ENCODE measurements at places on chromosomes 16 and 17.
A peak's percentile ranks its signal among the peaks of the same experiment; 100 is the strongest.

DNA sequence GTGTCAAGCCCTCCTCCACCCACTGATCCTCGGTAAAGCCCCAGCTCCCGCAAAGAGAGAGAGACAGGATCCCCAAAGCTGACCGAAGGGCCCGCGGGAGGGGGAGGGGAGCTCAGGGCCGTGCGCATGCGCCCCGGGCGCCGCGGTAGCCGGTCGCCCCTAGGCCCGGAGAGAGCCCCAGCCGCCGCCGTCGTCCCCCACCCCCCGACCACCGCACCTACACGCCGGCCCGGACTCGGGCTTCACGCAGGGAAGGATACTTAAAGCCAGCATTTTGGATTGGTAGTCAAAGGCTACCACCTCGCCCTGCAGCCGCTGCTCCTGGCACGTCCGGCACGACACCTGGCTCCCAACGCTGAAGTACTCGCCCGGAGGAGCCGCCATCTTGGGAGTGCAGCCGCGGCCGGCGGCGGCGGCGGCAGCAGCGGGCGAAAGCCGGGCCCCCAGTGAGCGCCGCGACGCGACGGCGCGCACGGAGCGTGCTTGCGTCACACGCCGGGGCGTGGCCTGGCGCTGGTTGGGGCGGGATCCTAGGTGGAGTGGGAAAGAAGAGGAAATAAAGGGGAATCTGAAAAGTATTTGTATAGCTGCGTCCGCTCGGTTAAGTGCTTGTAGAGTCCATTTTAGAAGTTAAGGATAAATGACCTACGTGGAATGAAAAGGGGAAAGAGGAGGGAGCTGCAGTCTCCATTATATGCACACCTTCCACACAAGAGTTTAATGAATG lies at the start of gene LSM12:
Gene LSM12, minus strand, starts transcription at position 468 of the 727 bp plus-strand sequence. Its CDS starts 84 bp downstream, at position 384.
- DNase-seq, result peak; percentile 92

GRCh38 chr17:46910179-46910927 lies 12.6 kb upstream of the GOSR2 start:
- no peak for DNase-seq

DNA sequence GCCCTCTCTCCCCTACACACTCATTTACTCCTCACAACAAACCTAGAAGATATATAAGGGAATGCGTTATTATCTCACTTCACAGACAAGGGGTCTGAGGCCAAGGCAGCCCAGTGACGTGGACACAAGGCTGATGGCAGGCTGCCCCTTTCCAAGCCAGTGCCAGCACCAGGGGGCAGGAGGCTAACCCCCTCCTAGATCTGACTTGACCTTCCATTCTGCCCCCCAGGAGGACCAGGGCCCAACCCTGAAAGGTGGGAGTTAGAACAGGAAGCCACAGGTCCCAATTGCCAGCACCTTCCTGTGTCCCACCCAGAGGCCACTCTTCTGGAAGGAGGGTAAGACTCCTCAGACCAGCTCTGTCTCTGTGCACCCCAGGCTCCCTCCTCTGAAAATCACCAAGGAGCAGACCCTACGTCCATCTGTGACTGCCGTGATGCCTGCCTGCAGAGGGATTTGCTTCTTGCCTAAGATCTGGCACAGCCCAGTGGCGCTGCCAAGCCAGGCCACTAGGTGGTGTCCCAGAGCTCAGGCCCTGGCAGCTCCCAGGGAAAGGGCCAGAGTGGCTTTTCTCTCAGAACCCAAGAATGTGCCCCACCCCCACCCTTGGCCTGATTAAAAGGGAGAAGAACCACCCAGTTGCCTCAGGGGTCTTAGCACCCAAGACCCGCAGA lies 42.4 kb upstream of the MRPS23 start:
- peak; percentile 84 for DNase-seq

DNA sequence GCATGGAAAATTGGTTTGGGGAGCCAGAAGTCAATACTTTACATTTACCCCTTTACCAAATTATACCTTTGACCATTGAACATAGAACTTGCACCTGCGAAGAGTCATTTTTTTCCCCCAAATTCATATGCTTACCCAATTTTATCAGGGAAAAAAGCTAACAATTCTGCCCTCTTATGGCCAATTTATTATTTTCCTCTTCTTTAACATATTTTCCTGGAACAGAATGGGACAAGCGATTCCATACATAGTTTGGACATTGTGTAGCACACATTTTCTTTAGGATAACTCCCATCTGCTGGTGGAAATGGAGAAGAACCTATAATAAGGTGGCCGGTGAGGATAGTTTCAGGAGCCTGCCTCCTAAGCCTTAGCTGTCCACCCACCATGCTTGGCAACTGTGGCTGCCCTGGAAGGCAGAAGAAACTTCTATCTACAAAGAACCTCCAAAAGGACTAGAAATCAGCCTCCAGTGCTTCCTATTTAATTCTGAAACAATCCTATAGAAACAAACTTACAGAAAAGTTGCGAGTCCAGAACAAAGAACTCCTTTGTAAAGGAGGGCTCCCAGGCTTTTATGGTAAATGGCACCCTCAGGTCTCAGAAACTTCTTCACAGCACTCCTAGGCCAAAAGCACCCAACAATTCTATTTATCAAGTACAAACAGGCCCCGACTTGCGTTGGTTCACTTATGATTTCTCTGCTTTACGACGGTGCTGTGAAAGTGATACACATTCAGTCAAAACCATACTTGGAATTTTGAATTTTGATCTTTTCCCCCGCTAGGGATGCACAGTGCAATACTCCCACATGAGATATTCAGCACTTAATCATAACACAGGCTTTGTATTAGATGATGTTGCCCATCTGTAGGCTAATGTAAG lies 64.1 kb upstream of the CACNG4 start:
- peak; percentile 74 for DNase-seq

- DNase-seq, result no peak
Observed at GRCh38 chr17:79609673-79610645, 892 bp downstream of the RBFOX3 start.

GRCh38 chr17:57744195-57745170 lies 616 bp downstream of the CCDC182 start:
- no peak for DNase-seq

- no peak for DNase-seq
Observed at GRCh38 chr16:66902648-66903543, 15.8 kb downstream of the CDH16 start.

DNA sequence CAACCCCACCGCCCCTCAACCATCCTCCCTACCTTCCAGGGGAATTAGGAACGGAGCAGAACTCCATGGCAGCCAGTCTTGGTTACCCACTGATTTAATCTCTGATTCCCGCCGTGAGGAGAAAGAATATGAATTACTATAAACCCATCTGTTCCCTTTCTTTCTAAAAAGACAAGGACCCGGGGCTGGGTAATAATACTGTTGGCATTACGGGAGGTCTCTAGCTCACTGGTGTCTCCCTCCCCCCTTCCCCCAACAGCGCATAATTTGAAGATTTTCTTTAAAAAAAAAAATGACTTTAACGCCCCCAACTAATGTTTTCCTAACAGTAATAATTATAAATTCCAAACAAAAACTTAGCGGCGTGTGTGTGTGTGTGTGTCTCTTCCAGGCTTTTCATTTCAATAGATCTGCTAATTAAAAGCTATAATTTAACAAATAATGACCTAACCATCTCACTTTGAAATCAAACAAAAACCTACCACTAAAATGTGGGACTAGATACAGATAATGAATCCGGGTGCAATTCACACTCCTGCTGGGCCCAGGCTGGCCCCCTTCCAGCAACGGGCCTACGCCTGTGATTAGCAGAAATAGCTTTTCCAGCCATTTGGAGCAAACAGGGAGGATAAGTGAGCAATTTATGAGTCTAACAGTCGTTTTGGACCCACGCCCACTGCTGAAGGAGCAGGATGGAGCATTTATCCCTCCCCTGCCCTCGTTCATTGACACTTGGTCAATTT lies 18.2 kb upstream of the BHLHA9 start:
- DNase-seq, result peak; percentile 93

GRCh38 chr17:10612957-10613744 lies 44.0 kb downstream of the MYH3 start:
- DNase-seq, result no peak

GRCh38 chr16:4580250-4580649 lies 24.1 kb downstream of the C16orf96 start:
- no peak for DNase-seq

DNA sequence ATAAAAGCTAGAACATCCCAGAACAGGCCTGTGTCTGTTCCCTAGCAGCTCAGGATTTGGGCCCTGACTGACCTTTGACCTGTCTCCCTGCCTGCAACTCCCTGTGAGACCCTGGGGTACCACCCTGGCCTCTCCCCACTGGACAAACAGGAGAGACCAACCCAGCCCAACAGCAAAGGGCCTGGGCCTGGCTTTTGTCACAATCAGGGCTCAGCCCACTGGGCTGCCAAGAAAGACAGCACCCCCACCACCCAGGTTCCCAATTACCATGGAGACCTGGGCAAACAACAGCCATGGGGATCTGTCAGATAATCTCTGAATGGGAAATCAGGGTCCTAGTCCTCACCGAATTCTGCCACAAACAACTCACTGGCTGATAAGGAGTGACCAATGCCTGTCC lies 11.1 kb downstream of the PLLP start:
- DNase-seq, result no peak

DNA sequence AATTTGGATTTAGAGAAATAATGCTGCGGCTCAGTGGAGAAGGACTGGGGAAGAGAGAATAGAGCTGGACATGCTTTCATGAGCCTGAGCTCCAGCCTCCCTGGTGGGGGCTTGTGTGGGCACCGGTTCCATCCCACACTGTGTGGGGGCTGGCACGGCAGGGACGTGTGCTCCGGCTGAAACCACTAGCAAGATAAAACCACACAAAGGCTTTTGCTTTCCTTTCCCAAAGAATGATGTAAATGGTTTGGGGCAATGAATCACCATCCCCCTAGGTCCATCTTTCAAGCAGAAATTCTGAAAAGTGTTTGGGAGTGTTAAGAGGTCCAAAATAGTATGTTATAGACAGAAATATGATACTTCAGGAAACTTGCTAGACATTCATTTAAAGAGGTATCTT lies 77.0 kb downstream of the CDH11 start:
- no peak for DNase-seq

DNA sequence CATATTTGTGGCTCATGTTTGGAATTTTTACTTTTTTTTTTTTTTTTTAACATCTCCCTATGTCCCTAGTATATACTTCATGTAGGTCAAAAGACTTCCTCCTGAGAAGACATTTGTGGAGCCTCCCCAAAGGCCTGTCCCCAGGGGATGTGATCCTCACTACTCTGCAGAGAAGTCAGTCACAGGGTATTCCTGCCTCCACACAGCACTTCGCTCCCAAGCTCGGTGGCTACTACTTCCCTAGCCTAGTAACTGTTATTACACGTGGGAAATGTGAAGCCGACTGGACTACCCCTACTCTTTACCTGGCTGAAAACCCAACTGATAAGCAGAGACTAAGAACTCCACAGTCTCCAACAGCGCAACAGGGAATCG lies 116.8 kb downstream of the HIC1 start:
- DNase-seq, result no peak

DNA sequence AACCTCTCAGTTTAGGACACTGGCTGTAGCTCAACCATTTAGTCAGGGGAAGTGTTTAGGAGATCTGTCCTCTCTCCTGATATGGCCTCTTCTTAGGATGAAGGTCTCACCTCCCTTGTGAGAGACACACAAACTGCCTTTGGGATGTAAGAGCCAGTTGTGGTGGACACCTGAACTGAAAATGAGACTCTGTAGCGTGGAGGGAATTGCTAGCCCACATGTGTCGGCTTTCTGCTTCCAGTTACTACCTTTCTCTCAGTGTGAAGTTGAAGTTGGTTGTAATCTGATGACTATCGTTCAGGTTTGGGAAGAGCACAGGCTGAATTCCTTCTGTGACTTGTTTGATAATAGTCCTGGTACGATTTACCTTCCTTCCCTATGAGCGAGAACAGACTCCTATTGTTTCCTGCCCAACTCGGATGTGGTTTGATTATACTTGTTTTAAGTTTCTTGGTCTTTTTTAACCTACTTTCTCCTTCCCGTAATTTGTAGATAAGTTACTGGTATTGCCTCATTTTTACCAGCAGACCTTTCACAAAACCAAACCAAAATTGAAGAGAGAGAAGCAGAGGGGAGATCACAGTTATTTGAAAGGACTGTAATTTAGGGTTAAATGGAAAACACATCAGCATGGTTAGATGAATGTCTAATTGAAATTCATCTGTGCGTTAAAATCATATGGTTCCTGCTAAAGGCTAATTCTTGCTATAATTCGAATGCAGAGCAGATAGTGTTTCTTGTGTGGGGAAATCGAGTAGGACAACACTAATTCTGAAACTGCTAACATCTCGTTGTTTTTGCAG lies 43.2 kb downstream of the CLEC16A start:
- DNase-seq, result no peak

- peak; percentile 99 for DNase-seq
Observed at GRCh38 chr16:57639172-57639887, 10.9 kb downstream of the ADGRG1 start.

DNA sequence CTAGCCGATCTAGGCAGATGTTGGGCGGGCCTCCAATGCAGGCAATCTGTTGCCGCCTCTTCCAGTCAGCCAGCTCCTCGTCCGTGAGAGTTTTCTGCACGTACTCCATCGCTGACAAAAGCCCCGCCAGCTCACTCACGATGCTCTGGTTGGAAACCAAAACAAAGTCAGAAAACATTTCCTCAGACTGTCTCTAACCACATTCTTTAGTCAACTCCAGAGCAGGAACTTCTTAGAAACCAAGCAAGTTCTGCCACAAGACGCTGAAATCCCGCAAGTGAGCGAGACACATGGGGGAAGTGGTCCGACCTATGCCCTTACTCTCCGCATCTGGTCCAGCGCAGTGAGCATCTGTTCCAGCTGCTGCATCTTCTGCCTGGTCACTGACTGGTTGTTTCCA lies 49.1 kb downstream of the STAT5A start:
- no peak for DNase-seq

- DNase-seq, result no peak
Observed at GRCh38 chr16:49051576-49051975, 230.1 kb downstream of the CBLN1 start.

DNA sequence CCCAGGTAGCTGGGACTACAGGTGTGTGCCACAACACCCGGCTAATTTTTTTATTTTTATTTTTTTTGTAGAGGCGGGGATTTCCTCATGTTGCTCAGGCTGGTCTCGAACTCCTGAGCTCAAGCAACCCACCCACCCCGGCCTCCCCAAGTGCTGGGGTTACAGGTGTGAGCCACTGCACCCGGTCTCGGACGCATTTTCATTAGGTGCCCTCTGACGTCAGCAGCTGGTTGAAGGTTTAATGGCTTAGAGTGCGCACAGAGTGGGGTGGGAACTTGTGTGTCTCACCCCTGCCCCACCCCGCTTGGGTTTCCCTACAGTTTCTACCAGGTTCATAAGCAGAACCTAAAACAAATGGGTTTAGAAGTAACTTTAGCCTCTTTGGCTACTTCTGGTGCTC lies 109.0 kb downstream of the N4BP1 start:
- DNase-seq, result no peak

- DNase-seq, result no peak
Observed at GRCh38 chr16:47779201-47780016, 318.3 kb downstream of the PHKB start.

DNA sequence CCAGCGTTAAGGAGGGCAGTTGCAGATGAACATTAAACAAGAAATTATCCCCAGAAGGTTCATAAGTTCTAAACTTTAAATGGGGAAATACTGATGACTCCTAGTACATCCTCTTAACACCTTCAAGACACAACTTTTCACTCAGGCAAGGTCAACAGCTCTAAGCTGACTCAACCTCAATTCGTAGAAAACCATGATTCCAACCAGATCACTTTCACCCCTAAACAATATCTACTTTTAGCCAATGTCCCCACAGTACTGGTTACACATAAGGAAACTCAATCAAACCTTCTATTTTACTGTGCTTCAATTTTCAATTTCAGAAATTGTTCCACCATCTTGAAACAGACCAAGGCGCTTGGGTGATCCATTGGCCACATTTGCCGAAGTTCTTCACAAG lies 2.3 kb downstream of the CDYL2 start:
- no peak for DNase-seq

GRCh38 chr17:48326310-48326709 lies 103.7 kb downstream of the SKAP1 start:
- DNase-seq, result no peak
